Activated CD4-positive, alpha-beta T cell treated with anti-CD3 and anti-CD28 coated beads, Interleukin-2, amount 10 ng/mL, durations not matched to agents 7 days and 5 days (primary cell): ENCODE measurements at places on chromosomes 5 and 9.
A peak's percentile ranks its signal among the peaks of the same experiment; 100 is the strongest.

- DNase-seq, result no peak
These were observed 31.0 kb upstream of the PHF24 start for GRCh38 chr9:34927061-34927460.

GRCh38 chr5:75617736-75618352 is 6.6 kb downstream of the ANKDD1B start:
- DNase-seq, result no peak

GRCh38 chr9:95268681-95269080 is 48.8 kb downstream of the FANCC start:
- peak; percentile 30 for DNase-seq

DNA sequence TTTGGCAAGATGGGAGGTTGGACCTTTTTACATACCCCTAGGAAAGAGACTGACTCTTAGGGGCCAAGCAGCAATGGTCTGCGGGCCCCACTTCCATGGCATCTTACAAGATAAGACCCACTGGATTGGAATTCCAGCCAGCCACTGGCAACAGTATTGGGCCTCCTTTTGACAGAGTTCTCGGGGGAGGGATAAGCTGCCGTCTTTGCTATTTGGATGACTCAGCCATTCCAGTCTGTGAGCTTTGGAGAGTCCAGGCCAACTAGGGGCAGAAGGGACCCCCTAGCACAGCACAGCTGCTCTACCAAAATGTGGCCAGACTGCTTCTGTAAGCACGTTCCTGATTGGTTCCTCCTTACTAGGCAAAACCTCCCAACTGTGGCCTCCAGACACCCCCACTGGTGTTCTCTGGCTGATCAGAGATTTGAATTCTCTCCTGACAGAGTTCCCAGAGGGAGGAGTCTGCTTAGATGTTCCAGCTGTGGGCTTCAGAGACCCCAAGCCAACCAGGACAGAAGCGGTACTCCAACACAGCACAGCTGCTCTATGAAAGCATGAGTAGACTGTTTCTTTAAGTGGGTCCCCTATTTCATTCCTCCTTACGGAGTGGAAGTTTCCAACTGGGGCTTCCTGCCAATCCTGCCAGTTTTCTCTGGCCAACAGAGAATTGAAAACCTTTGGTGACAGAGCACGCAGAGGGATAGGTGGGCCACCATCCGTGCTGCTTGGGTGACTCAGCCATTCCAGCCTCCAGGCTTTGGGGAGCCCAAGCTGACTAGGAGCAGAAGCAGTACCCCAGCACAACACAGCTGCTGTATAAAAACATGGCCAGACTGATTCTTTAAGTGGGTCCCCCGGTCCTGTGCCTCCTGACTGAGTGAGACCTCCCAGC is 672.1 kb upstream of the RIOK2 start:
- no peak for DNase-seq

DNA sequence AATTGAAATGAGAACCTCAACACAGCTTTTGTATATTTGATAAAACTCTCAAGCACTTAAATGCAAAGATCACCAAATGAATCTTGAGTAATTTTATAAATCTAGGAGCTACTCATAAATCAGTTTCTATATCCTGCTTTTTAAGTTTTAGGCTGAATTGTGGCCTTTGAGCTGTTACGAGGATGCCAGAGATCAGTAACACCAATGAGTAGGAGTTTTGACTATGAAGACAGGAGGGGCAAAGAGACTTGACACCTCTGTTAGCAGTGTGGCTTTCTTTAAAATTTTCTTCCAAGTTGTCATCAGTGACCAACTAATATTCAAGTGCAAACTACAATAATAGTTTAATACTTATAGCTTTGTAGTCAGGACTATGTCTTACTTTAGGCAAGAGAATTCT is 12.6 kb downstream of the PPIP5K2 start:
- no peak for DNase-seq

DNA sequence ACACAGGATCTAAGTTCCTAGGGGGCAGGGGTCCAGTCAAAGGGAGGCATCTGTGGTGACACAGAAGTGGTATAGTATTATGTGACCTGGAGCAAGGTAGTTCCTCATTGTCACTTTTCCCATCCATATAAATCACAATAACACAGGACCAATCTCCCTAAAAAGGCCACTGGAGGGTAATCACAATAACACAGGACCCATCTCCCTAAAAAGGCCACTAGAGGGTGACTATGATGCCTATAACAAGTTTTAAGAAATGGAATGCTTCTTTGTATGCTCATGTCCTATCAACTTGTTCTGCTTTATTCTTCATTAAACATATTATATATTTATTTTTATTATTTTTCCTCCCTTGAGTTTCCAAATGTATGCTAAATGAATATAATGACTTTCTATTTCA is 254.6 kb downstream of the ASTN2 start:
- no peak for DNase-seq

DNA sequence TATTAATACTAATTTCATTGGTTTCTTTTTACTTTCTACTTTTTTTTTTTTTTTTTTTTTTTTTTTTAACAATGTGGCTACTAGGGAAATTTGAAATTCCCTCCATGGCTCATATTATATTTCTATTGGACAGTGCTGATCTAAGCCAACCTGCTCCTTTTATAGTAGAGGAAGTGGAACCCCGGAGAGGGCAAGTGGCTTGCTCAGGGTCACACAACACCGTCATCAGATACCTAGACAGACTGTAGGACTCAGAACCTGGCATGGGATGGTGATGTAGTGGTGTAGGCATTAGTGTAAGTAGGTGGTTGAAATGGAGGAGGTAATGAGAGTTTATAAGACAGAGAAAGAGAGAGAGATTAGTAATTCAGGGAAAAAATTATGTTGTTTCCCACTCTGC is 10.8 kb downstream of the ZNF618 start:
- no peak for DNase-seq

- DNase-seq, result peak; percentile 37
These were observed 9.6 kb downstream of the SEC61B start for GRCh38 chr9:99231711-99232110.

DNA sequence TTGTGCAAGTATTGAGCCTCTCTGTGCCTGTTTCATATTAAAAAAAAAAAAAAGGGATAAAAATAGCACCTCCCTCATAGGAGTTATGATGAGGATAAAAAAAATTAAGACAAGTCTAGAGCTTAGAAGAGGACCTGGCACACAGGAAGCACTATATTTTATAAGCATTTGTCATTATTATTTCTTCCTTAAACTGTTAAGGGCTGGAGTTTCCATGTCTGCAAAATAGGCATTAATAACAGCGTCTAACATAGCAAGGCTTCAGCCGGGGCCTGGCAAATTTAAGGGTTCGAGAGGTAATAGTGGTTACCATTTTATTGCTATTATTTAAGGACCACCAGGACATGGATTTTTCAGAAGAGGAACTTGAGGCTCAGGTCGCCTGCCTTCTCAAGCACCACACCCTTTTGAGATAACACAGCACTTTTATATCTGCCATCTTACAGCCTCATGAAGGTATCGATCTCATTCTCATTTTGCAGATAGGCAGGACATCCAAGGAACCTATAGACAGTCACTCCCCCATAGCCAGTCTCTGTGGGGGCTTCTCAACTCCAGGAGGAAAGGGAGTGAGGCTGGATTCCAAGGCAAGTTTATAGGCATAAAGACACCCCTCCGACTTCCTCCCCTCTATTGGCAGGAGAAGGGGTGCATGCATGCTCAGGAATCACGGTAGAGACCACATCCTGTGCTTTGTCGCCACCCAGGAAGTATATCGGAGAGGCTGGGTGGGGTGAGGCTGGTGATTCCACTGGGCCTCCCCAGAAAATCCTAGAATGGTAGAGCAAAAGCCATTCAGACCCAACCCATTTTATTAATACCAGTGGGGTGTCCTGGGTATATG is 2.4 kb downstream of the ANXA6 start:
- peak; percentile 77 for DNase-seq

DNA sequence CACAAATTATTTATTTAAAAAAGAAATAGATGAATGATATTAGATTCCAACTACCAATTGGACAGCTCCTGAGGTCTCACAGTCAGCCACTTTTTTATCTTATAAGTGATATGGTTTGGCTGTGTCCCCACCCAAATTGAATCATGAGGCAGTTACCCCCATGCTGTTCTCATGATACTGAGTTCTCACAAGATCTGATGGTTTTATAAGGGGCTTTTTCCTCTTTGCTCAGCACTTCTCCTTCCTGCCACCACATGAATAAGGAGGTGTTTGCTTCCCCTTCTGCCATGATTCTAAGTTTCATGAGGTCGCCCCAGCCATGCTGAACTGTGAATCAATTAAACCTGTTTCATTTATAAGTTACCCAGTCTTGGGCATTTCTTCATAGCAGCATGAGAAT is 12.9 kb downstream of the NLN start:
- DNase-seq, result no peak

- DNase-seq, result no peak
These were observed 117.9 kb downstream of the HCN1 start for GRCh38 chr5:45578270-45578669.

DNA sequence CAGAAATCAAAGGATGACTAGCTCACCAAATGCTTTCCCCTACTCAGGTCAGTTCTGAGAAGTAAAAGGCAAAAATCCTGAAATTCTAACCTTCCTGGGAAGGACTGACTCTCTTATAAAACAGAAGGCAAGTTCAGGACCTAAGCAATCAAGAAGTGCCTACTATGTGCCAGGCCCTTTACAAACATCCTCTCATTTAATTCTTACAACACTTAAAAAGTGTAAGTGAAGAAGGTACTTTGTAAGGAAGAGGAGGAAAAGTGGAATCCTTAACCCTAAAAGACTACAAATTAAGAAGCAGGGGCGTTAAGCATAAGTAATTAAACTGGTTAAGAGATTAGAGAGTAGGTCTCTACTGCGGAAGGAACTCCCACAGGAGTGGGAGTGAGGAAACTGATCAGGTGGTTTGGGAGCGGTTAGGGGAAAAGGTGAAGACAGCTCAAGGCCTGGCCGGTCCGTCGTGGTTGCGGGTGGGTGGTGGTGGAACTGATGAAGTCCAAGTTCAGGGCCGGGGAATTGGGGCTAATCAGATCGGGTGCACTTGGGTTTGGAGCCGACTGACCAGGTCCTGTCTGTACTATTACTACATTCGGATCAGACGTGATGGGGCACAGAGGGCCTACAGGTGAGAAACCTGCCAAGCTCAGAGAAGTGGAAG is 839 bp downstream of the MED27 start:
- DNase-seq, result no peak

- no peak for DNase-seq
These were observed 43.6 kb downstream of the JADE2 start for GRCh38 chr5:134568761-134569695.

GRCh38 chr9:83154821-83155220 is 91.9 kb upstream of the RASEF start:
- DNase-seq, result no peak

DNA sequence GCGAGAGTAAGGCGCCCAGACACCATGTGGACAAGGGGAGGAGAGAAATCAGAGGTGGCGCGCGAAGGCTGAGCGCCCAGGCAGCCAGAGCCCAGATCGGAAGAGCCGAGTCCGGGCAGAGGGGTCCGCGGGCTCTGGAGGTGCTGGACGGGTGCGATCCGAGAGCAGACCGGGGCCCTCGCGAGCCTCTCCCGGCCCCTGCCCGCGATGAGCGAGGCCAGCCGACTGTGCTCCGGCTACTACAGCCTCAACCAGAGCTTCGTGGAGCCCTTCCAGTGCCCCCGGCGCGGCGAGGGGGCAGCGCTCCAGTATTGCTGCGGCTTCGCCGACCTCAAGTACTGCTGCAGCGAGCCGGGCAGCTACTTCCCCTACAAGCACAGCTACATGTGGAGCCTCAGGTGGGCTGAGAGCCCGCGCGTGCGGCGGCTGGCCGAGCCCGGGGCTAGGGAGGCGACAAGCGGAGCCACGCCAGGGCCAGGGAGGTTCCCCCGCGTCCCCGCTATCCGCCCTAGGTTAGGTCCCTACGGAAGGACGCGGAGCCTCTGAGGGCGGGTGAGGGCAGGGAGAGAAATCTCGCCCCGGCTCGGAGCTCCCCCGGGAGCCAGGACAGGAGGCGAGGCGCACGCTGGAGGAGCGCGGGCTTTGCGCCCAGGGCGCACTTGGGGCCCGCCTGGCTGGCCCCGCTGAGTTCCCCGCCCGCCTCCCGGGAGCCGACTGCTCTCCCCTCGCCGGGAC is at the start of gene SHISAL2B:
SHISAL2B (plus strand) TSS at position 87 of the 735 bp plus-strand sequence; CDS start at position 208, 121 bp downstream.
- DNase-seq, result no peak

- peak; percentile 39 for DNase-seq
These were observed 26.9 kb upstream of the ADAM19 start for GRCh38 chr5:157602505-157602904.

DNA sequence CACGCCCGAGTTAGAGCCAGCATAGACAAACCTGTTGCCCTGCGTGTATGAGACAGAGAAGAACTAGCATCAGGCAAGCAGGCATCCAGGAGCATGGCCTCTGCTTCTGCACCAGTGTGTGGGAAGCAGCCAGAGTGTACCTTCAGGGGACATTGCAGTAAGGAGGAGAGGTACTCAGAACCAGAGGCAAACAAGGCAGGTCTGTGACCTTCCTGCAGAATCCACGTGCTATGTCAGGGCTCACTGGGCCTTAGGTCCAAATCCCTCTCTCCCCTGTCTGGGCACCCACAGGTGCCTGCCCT is 63.0 kb downstream of the SECISBP2 start:
- DNase-seq, result no peak

- no peak for DNase-seq
These were observed 479.9 kb upstream of the ZNF462 start for GRCh38 chr9:106383072-106383471.

GRCh38 chr5:159825551-159826051 is 90.7 kb upstream of the ADRA1B start:
- DNase-seq, result no peak

DNA sequence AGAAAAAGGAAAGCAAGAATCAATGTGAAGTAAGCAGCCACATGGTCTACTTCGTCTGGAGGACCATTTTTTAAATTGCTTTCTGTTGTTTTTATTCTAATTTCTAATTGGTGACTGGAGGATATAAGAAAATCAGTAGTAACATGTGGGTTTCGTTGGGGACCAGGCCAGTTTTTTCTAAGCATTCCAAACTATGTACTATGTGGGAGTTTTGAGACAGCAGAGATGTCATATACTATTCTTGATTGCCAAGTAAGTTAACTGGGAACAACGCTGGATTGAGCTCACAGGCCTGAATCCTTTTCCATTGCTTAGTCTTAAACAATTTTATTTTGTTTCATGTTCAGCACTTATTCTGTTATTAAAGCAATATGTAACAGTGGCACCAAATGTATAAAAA is 225.7 kb downstream of the TMEM167A start:
- DNase-seq, result no peak

- DNase-seq, result no peak
These were observed 3.0 kb upstream of the CARD9 start for GRCh38 chr9:136376457-136376856.

GRCh38 chr9:14650596-14650995 is 42.6 kb downstream of the ZDHHC21 start:
- no peak for DNase-seq

- no peak for DNase-seq
These were observed 11.3 kb upstream of the SKP1 start for GRCh38 chr5:134188092-134188491.

DNA sequence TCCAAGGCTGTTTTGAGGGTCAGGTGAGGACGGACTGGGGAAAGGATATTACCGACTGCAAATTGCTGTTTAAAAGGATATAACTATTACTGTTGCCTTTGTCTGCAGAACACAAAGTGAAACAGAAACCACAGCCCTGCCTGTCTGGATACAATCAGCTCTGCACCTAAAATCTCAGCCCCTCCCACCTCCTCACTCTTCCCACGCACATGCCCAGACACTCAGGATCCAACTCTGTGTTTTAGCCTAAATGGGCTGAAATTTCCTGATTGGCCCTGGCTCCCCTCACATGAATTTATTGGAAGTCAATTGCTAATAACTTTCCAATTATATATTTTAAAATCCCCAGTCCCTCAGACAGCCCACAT is 176.3 kb upstream of the PPP1R26 start:
- DNase-seq, result no peak

- DNase-seq, result no peak
These were observed 136.1 kb downstream of the GAPVD1 start for GRCh38 chr9:125397736-125398135.
